HFFc6 (cell line): ENCODE measurements at places on chromosomes 6 and 20.

- DNase-seq: no peak
These were observed 45.4 kb downstream of the TULP4 start for GRCh38 chr6:158357570-158358216.

GRCh38 chr20:32977281-32978008 is 26.8 kb downstream of the SUN5 start:
- no peak for DNase-seq

DNA sequence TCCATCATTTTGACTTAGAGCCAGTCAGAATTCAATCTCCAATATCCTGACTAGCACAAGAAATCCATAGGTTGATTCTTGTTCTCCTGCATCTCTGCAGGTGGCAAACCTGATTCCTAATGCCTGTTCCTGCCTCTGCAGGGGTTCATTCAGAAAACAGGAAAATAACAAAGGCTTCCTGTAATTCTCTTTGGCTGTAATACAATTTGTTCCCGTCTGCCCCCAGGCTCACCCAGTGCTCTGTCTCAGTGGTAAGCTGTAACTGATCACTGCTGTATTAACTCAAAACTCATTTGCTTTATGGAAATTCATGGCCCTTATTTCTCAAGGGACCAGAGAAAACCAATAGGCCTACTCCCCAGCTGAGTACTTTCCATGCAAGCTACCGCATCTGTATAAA is 88.6 kb downstream of the OPRM1 start:
- no peak for DNase-seq

GRCh38 chr6:24016286-24016685 is 109.7 kb upstream of the NRSN1 start:
- DNase-seq: no peak

GRCh38 chr20:9059931-9060330 is 9.0 kb upstream of the PLCB4 start:
- DNase-seq: peak; percentile 56

GRCh38 chr20:8375898-8376297 is 243.8 kb downstream of the PLCB1 start:
- no peak for DNase-seq

- DNase-seq: peak; percentile 56
These were observed 38.7 kb downstream of the RGS17 start for GRCh38 chr6:153092082-153093013.

GRCh38 chr6:51112731-51113130 is 294.1 kb downstream of the TFAP2B start:
- no peak for DNase-seq

DNA sequence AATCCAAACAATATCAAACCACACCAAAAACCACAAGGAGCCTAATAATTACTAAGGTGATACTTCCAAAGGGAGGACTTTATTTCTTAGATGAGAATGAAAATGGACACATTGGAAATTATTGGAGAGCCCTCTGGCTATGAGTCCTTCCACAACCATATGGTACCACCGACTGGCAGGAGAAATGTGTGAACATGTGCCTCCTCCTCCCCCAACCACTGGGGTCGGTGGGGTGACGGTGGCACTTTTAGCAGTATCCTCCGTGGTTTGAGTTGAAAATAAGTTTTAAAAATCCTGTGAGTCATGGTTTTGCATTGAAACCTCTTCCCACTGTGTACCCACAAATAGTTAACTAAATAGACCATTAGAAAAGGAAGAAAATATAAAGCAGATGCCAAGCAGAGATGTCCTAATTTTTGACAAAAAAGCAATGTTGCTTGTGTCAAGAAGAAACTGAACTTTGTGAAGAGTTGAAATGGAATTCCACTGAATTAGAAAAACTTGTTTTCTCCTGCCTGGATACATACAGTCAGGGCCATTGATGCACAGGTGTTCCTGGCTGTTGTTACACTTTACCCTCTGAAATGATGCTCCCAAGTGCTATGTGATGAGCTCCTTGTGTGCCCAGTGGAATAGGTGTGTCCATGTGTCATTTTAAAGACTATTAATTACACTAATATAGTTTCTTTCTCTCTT is 3.2 kb downstream of the EDN1 start:
- DNase-seq: no peak

GRCh38 chr20:31760519-31761240 is 21.6 kb downstream of the TPX2 start:
- peak; percentile 43 for DNase-seq

DNA sequence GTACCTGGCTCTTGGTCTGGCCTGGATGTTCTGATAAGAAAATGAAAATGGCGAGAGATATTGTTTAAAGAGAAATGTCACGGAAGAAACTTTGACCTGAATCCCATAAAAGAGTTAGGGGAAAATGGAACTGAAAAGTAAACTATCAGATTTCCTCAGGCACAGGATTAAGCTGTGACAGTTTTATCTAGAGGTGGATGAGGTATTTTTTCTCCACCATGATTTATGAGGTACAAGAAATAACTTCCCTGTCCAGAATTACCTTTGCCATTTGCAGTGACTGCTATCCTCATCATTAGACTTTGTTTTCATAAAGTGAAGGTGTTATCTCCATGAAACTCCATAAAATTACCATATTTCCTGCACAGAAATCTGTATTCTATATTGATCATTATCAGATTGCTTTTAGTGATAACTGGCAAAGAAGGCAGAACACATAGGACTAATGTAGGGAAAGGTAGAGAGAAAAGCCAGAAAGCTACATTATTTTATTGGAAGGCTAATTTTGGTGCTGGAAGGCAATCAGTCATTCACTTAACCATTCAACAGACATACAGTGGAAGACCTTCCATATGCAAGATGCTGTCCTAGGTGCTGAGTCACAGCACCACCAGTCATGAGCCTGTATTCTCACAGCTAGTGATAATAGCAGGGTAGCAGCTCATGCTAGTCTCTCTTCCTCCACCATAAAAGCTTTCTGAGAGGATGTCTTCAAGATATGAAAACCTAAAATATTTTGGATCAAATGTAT is 427.3 kb upstream of the CITED2 start:
- no peak for DNase-seq

DNA sequence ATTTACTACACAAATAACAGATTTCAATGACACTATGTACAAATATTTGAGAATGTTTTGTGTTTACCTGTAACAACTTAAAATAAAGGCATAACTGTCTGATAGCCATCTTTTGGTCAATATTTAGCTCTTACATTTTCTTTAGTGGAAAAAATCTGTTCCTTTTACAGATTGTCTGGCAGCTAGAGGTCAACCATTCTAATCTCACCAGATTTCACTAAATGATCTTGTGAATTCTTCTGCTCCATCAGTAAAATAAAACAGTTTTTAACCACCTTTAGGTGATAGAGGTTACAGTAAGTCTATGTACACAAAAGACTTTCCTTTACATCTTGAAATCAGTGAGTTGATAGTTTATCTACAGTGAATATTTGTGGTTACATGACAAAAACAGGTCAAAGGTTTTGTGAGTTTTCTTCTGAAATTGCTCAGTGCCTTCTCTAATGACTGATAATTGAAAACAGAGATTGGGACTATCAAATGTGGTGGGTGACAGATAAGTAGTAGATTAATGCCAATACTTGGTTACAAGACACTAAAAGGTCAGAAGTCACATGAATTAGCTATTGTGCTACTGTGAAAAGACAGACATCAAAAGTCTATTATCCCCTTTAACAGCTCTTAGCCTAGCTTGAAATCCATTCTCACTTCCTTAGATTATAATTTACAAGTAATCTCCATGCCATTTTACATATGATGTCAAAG is 47.4 kb downstream of the BMP5 start:
- DNase-seq: no peak

DNA sequence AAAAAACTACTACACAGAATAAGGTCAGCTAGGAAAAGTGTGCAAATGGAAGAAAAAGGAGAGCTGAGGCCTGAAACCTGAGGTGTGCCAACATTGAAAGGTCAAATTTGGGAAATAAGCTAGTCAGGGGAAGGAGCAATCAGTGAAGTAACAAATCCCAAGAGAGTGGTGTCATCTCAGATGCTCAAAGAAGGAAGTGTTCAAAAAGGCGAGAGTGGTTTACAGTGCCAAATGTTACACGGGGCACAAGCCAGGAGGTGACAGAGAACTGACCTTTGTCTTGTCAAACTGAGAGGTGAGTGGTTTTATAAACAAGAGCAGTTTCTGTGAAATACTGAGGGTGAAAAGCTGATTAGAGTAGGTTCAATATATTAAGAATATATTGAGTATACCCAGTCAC is 83.0 kb upstream of the TCF21 start:
- no peak for DNase-seq

- DNase-seq: no peak
These were observed 37.6 kb upstream of the ZBP1 start for GRCh38 chr20:57657535-57658446.

- no peak for DNase-seq
These were observed 74.1 kb upstream of the BTN3A2 start for GRCh38 chr6:26290941-26291340.

DNA sequence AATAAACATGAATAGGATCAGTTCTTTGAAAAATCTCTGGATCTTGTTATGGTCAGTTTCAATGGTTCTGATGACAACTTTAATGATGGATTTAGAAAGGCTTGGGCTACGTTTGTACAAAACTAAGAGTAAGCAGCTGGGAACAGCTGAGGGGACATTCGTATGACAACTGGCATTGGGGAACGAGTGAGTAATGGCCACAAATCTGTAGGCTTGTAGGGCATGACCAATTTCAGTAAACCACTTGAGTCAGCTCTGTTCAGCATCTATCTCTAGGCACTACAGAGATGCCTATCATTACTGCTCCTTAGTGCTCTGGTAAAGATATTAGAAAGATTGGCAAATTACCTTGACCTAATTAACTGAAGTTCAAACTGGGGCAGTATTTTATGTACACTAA is 1375.6 kb downstream of the EPHA7 start:
- no peak for DNase-seq

- no peak for DNase-seq
These were observed 203.1 kb downstream of the JARID2 start for GRCh38 chr6:15449011-15449410.
